ENCODE measurements at places on chromosomes 12 and 14.

DNA sequence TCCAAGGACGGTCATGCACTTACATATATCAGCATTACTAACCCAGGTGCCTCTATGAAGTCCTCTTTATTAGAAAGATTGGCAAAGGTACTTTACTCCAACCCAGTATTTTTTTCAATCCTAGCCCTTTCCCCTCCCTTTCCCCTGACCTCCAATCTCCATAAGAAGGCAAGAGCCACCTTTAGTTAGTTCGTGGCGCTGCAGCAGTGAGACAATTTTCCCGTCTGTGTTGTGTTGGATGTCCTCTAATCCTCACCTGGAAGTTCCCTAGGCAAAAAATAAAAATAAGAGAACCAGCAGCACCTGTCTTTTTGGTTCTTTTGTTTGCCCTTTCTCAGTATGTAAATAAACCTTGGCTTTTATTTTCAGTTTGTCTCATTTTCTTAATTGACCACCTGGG, 439.6 kb upstream of the LRFN5 start:
- no peak for DNase-seq

DNA sequence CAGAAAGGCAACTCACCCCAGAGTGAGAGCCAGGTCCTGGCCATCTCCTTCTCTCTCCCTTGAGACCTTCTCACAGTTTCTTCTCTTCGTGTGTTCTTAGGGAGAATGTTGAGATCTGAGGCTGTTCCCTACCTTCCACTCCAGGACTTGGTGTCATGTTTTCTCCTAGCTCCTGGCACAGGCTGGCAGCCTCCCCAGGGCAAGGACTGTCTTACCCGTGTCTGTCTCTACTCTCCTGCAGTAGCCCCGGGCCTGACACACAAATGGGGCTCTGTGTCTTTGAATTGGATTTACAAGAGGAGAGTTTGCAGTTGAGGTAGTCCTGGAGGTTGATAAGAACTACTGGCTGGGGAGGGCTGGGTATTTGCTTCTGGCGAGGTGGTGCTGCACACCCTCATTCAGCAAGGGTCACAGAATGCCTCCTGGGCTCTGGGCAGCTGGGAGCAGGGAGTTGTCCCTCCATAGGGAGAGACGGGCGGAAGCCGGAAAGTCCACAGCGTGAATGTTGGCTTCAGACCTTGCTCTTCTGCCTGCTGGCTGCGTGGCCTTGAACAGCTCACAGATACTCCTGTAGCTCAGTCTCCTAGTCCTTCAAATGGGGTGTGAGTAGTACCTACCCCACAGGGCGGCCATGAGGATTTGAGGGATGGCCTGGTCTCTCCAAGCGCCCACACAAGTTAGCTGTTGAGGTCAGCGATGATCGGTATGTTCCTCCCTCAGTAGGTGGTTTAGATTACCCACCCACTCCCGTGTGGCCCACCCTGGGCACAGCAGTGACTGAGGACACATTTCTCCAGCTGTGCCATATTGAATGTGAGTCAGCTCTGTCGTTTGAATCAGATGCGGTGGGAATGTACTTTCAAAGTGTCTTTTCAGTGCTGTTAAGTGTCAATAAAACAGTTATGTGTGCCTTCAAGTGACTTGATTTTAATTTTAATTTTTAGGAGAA, 10.2 kb downstream of the EP400 start:
- DNase-seq, result no peak

DNA sequence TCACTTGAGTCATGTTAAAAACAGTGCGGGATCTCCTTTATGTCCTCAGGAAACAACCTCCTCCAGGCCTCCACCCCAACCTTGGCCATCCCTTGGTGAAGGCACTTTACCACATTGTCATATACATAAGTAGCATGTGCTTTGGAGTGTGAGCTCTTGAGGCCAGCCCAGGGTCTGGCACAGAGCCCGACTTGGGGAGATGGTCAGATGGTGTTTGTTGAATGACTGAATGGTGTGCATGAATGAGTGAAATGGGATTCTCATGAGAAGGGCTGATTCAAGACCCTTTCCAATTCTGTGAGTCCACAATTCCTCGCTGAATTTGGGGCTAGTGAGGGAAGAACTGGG, 52.9 kb upstream of the DLK1 start:
- DNase-seq, result no peak

GRCh38 chr14:106845286-106846087, 1319.1 kb downstream of the TMEM121 start:
- no peak for DNase-seq

- DNase-seq, result no peak
Observed at GRCh38 chr14:100187247-100187833, 27.9 kb upstream of the DEGS2 start.

- no peak for DNase-seq
Observed at GRCh38 chr12:24741216-24741615, 207.7 kb downstream of the BCAT1 start.

DNA sequence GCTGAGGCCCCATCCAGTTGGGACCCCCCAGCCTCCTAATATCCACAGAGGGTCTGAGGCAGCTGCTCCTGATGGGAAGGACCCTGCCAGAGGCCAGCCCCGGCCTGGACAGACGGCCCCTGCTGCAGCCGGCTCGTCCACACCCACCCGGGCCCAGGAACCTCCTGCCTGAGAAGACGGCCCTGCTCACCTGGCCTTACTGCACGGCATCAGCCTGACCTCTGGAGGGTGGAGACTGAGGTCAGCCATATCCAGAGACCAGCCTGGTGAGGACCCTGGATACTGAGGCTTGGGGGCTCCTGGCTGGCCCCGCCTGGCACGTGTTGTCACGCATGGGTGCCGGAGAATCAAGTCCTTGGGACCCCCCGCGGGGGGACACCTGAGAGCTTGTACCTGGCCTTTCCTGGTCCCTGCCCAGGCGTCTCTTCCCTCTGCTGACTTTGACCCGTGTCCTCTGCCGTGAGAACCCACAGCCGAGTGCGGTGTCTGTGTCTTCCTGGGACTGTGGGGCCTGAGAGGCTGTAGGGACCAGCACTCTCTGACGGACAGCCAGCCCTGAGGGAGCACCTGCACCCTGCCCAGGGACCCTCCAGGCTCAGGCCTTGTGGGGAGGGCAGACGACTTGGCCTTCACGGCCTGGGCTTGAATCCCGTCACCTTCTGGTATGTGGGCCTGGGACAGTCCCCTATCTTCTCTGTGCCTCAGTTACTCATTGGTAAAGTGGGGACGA, 57.3 kb downstream of the NOC4L start:
- no peak for DNase-seq

DNA sequence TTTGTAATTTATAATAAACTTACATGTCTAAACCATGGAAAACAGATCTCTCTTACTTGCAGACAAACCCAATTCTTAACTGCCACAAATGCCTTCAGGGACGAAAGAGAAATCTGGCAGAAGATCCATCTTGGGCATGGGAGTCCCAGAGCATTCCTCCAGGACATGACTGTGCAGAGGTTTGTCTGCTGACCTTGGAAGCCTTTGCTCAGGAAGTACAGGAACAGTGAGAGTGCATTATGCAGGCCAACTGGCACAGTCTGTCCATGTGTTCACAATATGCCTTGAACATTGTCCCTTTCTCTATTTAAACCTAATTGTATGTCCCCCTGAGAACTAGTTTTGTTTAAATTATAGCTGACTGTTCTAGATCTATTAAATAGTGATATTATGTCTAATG, 467.1 kb downstream of the ATP23 start:
- no peak for DNase-seq

DNA sequence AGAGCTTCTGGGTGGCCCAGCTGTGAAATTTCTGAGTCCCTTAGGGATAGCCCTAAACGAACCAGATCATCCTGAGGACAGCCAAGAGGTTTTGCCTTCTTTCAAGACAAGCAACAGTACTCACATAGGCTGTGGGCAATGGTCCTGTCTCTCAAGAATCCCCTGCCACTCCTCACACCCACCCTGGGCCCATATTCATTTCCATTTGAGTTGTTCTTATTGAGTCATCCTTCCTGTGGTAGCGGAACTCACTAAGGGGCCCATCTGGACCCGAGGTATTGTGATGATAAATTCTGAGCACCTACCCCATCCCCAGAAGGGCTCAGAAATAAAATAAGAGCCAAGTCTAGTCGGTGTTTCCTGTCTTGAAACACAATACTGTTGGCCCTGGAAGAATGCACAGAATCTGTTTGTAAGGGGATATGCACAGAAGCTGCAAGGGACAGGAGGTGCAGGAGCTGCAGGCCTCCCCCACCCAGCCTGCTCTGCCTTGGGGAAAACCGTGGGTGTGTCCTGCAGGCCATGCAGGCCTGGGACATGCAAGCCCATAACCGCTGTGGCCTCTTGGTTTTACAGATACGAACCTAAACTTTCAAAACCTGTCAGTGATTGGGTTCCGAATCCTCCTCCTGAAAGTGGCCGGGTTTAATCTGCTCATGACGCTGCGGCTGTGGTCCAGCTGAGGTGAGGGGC, 38.9 kb downstream of the DAD1 start:
- DNase-seq, result no peak

GRCh38 chr12:3292677-3293412, 198.2 kb upstream of the PRMT8 start:
- DNase-seq, result no peak

DNA sequence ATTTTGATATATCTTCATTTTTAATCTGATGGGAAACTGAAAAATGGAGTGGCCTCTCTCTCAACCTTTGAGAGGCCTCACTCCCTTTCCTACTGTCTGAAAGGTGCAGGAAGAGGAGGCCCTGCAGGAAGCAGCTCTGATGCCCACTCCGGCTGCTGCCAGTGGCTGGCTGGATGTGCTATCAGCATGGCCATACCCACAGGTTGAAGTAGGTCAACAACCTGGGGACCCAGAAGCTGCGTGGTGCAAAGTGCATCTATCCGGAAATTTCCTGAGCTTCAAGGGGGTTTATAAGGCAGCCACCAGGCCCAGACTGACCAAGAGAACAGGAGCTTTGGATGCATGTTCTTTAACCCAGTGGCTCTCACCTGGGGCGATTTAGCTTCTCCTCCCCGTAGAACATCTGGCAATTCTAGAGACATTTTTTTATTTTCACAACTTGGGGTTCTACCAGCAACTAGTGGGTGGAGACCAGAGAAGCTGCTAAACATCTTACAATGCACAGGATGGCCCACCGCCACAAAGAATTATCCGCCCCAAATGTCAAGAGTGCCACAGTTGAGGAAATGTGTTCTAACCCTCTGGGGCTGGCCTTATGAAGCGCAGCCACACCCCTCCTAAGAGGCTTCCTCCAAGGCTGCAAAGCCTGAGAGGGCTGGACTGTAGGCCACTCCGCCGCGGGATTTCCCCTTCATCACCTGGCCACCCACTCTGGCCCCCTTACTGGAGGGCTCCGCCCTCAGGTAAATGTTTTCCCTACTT, 8.2 kb upstream of the BATF start:
- no peak for DNase-seq

DNA sequence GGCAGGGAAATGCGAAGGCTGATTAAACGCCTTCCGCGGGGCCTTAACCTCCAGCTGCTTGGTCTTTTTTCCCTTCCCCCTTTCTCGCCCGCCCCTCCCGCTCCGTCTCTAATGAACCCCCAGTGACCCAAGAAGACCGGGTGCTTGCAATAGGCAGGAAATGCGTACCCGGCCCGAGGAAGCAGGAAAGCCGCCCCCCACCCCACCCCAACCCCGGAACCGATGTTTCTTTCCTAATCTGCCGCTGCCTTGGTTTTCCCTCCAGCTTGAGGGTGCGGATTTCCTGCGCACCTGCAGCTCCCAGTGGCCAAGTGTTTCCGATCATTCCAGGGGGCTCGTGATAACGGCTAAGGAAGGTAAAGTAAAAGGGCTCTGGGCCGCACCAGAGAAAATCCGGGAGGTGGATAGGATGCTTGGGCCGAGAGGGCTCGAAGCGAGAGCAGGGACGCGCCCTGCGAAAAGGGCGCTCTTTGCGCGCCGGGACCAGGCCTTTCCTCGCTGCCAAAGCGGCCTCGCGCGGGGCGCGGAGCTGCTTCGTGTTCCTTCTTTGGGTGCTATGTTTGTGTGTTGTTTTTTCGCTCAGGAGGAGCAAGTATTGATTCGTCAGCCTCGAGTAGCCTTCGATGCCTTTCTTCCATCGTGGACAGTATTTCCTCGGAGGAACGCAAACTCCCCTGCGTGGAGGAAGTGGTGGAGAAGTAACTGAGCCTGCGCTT, 983 bp downstream of the MYF6 start:
- no peak for DNase-seq

GRCh38 chr14:77613201-77613600, 3.2 kb downstream of the SPTLC2 start:
- DNase-seq, result no peak

DNA sequence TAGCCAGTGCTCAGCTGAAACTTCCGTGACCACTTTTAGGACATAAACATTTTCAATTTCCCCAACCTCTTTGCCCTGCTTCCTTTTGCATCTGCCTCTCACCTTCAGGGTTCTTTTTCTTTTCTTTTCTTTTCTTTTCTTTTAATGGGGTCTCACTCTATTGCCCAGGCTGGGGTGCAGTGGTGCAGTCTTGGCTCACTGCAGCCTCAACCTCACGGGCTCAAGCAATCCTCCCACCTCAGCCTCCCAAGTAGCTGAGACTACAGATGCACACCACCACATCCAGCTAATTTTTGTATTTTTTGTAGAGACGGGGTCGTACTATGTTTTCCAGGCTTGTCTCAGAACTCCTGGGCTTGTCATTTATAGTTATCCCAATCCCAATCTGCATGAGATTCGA, 4.7 kb upstream of the LRP10 start:
- no peak for DNase-seq

DNA sequence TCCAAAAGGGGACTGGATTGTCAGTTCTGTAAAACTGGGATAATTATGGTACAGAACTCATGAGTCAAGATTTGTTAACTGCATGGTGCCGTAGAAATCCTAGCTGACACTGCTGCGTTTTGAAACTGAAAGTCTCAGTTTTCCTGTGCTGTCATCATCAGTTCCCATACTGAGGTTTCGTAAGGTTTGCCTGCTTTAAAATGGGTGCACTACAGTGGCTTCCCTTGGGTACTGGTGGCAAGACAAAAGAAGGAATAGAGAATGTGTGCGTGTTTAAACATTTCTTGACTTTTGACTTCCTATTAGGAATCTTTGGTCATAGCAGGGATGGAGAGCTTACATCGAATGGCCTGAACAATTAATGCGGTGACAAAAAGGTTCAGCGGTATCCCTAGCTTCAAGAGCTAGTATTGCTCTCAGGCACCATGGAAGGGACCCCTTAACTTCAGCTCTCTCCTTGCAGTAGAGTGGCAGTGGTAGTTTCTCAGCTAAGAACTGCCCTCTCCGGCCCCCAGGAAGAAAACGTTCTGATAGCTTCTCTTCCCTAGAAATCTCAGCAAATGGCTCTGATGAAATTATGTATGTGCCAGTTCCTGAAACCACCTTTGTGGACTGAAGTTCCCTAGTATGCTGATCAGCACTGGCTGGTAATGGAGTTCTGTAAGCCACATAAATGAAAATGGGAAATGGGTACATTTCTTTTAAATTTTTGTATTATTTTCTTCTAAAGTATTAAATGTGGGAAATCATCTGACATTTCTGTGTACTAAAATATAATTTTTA, 28.9 kb downstream of the ANO6 start:
- DNase-seq, result no peak
